ENCODE measurements at places on chromosomes 1 and 21.

GRCh38 chr1:199272139-199272544 lies 633.3 kb downstream of the PTPRC start:
- peak; percentile 38 for DNase-seq

DNA sequence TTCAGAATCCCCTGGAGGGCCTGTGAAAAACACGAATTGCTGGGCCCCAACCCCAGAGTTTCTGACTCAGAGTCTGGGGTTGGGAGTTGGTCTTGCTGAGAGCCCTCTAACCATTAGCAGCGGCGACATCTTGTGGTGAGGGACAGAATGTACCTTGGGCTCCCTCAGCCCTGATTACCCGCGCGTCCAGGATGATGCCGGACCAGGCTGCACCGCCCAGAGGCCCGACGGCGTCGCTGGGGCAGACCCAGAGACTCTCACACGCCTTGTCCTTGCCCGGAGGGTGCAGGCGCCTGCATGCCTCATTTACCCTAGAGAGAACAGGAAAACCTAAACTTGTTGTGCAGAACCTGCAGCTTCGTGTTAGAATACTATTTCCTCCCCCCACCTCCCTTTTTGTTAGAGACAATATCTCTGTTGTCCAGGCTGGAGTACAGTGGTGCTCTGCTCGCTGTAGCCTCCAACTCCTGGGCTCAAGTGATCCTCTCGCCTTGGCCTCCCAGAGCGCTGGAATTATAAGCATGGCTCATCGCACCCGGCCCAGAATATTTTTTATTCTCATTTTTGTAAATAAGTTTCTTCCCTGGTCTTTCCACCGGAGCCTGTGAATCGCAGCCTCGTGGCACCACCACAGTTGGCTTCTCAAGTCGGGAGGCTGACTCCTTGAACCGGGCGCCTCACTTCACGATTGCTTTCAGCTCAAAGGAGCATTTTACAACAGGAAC lies 22.2 kb upstream of the RD3 start:
- peak; percentile 86 for DNase-seq

DNA sequence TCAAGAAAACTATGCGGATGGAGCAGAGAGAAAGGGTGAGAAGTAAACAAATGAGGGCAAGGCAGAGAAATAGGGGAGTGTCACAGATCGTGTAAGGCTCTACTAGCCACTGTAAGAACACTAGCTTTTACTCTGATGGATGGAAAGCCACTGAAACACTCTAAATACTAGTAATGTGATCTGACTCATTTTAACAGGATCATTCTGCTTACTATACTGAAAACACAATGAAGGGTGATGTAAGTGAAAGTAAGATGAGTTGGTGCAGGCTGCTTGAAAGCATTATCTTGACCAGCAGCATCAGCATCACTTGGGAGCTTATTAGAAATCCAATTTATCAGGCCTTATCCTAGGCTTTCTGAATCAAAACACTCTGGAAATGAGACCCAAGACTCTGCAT lies 32.7 kb downstream of the TUT4 start:
- DNase-seq, result peak; percentile 15

DNA sequence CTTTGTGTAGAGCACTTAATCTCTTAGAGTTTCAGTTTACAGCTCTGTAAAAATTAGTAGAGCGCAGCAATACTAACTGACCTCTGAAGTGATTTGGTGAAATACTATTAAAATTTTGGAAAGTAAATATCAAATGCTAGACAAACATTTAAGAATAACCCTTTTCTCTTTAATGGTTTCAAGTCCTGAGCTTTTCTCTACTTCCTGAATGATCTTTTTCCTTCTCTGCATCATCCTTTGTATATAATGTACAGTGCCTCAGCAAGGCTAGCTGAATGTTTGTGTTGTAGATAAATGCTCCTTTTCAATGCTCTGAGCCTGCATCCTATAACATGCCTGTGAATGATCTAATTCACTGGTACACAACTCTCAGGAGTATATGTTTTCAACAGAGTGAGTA lies 272.9 kb downstream of the ADGRL2 start:
- no peak for DNase-seq

DNA sequence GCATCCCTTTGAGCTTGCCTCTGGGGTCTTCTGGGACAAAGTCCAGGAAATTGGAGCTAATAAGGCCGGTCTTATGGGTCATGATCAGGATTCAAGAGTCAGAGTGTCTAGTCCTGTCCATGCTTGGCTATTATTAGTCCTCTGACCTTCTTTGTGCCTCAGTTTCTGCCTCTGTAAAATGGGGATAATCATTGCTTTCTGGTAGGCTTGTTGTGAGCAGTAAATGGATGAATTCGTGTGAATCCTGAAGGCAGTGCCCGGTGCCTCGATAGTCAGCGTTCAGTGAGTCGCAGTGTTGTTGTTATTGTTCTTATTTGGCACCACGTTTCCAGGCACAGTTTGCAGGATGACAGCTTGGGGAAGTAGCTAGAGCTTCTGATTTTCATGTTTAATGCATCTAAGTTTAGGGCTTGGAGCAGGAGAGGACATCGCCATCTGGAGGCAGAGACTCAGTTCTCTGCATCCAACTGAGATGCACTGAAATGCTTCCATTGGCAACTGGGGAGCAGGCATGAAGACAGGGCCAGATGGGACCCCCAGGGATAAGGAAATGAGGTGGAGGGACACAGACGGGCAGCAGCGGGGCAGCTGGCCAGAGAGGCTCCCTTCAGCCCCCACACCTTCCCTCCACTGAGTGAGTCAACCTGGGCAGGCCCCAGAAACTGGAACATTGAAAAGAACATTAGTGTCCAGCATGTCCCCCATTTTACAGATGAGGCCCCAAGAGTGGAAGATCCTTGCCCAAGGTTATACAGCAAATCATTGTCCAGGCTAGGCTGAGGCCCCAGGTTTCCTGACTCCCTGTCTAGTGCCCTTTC lies 160.3 kb downstream of the PTPRU start:
- no peak for DNase-seq

- DNase-seq, result peak; percentile 73
Observed at GRCh38 chr1:183126528-183126927, 59.5 kb upstream of the LAMC2 start.

DNA sequence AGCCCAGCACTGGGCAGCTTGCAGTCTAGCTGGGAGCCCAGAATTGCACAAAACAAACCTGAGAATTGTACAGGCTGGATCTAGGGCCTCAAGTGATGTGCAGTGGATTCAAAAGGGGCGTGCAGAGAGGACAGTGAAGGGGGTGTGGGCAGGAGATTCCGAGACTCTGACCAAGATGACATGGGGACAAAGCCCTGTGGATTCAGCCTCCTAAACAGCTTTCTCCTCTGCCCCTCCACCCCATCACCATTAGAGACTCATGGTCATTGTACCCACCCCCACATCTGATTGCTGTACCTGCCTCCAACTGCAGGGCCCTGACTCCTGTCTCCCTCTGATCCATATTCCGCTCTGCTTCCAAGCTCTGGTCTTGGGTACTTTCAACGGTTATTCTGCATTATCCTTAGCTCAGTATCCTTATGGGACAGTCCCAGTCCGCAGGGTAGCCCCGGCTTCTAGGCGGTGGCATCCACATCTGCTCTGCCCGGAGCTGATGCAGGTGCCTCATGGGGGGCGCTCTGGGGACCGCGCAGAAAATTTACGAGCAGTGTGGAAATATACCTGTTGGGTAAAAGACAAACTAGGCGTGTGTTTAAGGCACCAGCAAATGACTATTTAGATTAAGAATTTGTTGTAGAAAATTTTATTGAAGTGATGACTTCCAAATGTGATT lies 1.7 kb upstream of the BMP8A start:
- DNase-seq, result no peak

Measured in muscle of back (tissue), 13 donors.